OCI-M1 (cell line): ENCODE measurements at places on chromosomes 7 and 10.

GRCh38 chr7:124959676-124960075 lies 30.1 kb upstream of the POT1 start:
- no peak for DNase-seq

GRCh38 chr10:84525120-84525806 lies 196.9 kb downstream of the CCSER2 start:
- peak; percentile 97 for DNase-seq

GRCh38 chr7:26437003-26437532 lies 145.4 kb downstream of the SNX10 start:
- DNase-seq: no peak

DNA sequence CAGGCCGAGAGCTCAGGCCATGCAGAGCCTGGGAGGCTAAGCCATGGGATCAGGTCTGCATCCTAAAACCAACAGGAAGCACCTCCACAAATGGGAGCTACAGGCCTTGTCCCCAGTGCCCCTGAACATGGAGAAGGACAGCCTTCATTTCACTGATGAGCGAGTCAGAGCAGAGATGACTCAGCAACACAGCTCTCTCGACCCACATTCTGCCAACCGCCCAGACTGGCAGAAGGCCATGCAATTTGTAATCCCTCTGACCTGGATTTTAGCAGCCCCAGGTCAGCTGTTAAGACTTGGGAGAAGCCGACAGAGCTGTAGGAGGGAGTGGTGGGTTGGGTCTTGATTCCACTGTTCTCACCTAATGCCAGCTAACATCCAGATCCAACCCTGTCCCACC lies 25.5 kb downstream of the VOPP1 start:
- peak; percentile 11 for DNase-seq

- peak; percentile 88 for DNase-seq
Measured at GRCh38 chr10:30534465-30535144, 94.9 kb downstream of the LYZL2 start.

- DNase-seq: no peak
Measured at GRCh38 chr7:47478017-47478344, 103.9 kb downstream of the TNS3 start.

- DNase-seq: peak; percentile 60
Measured at GRCh38 chr7:103630318-103630717, 184.3 kb upstream of the SLC26A5 start.

DNA sequence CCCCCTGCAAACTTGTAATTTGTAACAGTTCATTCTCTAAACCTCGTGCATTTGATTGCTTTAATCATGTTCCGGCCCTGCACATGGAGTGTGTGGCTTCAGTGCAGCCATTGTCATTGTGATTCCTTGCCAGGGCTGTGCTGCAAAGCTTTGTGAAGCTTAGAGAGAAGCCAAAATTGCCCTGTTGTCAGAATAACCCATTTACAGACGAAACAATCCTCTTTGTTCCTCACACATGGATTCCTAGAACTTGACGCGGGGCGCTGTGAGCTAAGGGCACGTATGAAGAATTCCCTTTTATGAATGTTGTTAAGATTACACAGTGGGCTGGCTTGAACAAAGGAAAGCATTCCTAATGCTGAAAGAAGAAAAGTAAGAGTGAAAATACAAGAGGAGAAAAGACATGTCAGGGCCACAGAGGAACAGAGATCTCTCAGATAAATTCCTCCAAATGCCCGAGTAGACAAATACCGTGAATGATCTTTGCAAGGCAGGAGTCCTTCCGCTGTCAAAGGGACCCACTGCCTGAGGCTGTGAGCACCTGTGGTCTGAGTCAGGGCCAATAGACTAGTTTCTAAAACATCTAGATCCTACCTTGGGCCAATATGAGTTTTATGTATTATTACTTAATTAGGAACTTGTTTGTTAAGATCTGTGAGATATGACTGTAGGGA lies 205.4 kb upstream of the C7orf33 start:
- no peak for DNase-seq

DNA sequence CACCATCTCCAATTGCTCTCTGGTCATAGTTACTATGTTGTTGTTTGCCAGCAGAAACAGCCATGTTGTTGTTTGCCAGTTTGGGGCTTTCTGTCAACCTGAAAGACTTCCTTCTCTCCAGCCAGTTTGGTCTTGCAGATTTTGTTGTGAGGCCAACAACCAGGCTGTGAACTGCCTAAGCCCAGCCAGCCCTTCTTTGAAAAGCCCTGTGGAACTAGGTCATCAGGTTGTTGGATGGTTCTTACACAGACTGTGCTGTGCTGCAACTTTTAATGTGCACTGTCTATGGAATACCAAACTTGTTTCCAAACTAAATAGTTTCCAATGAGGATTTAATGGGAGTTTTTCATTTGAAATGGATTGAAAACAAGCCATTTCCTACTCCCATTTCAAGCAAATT lies 592.7 kb upstream of the GALNT17 start:
- no peak for DNase-seq

DNA sequence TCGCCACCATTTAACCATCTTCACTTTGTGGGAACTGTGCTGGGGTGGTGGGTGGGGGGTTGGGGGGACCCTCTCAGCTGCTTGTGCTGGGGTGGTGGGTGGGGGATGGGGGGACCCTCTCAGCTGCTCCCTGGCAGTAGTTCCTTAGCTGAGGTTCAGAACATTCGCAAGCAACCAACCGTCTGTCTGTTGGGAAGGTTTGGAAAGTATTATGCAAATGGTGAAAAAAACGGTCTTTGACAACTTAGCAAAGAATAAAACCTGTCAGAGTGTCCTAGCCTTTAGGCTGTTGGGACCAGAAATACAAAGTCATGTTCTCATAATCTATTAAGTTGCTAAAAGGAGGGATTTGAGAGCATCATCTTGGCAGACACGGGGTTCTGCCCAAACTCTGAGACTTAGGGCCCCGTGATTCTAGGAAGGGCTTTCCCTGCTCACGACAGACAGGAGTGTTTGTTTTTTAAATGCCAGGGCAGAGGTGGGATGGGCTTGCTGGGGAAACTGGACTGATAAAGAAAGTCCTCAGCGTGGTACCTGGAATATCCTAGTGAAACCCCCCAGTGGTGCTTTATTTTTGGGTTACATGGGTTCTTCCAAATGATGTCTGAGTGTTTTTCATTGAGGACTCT lies 14.1 kb upstream of the SRGN start:
- no peak for DNase-seq

DNA sequence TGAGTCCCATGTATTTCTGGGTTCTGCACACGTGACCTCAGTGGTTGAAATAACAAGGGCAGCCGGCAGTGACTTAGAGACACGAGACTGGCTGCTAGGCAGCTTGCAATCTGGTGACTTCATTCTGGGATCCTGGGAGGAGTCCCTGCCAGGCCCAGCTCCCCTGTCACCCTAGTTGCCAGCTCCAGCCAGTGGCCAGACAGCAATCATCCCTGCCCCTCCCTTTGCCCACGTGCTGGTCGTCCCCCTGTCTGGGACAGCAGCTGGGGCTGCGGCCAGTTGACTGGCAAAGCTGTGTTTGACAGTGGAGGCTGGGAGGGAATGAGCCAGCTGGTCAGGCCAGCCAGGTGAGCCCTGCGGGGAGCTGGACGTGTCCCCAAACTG lies 30.0 kb downstream of the ADGRA1 start:
- no peak for DNase-seq

GRCh38 chr7:41472427-41473125 lies 230.3 kb downstream of the INHBA start:
- no peak for DNase-seq

GRCh38 chr7:12436896-12437535 lies 33.4 kb upstream of the VWDE start:
- DNase-seq: peak; percentile 67

DNA sequence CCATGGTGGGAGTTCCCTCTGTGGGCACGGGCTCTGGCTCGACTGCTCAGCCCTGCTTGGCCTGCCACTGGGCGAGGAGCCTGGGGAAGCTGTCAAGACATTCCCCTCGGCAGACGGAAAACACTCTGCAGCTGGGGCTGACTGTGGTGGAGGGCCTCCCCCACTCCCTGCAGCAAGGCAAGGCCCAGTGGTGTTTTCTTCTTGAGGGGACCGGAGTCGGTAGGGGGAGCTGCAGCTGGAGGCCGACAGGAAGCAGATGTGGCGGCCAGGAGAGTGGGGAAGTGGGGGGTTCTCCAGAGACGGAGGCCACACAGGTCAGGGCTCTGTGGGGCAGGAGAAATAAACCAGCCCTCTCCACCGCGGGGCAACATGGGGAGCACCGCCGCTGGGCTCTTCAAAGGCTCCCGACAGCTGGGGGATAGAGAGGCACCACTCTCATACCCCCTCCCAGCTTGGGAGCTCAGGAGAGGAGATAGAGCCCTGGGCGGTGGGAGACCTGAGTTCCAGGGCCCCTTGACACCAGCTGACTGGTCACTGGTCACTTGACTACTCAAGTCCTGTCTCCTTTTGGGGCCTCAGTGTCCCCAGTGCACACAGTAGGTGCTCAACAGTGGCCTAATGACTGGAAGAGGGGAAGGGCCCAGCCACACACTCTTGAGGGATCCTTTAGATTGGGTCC lies 43.4 kb downstream of the PPIF start:
- DNase-seq: no peak

DNA sequence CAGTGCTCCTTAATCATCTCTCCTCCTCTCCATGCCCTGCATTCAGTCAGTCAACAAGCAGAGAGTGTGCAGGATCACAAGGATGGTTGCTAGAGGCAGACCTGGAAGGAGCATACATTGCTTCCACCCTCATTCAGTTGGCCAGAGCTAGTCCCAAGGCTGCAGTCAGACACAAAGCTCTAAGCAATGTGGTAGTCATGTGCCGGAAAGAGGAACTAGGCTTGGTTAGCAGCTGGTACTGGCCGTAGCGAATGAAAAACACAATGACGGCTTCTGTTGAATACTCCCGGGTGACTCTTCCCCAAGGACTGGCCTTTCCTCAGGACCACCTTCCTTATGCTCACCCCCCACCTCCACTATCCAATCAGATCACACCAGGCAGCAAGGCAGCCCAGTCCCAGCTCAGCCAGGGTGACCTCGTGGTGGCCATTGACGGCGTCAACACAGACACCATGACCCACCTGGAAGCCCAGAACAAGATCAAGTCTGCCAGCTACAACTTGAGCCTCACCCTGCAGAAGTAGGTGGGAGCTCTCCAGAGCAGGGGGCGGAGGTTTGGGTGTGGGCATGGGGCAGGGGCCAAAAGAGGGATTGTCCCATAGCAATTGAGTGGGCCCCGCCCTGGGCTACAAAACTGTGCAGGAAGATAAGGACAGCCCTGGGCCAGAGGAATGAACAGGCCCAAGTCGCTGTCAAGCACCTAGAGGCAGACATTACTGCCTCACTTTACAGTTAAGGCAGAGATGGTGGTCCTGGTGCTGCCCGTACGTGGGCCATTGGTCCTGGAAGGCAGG lies 10.9 kb downstream of the LDB3 start:
- peak; percentile 43 for DNase-seq

GRCh38 chr7:133050200-133050995 lies 31.5 kb downstream of the CHCHD3 start:
- DNase-seq: no peak

- no peak for DNase-seq
Measured at GRCh38 chr7:32020551-32021159, 49.6 kb downstream of the PDE1C start.

DNA sequence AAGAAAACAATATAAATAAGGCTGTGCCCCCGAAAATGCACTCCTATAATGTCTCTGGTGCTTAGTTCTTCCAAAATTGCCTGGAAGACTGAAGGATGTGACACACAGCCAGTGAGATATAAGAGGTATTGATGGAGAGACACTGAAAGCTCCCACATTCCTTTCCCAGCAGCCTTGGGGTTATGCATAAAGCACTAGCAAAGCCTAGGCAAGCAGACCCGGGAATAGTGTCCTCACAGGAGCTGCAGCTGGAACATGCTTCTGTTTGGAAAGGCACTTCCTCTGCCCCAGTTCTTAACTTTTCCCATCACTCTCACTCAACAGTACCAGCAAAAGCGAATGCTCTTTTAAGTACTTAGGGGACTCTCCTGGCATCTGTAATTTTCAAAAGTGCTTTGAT lies 178.0 kb downstream of the AMPH start:
- DNase-seq: no peak

GRCh38 chr7:142383841-142384492 lies 126.1 kb upstream of the PRSS58 start:
- no peak for DNase-seq
